ENCODE measurements at places on chromosomes 12 and 14.

GRCh38 chr14:32404784-32405573 is 75.9 kb downstream of the AKAP6 start:
- no peak for DNase-seq

- no peak for DNase-seq
Measured at GRCh38 chr12:52942901-52943181, 6.1 kb upstream of the KRT18 start.

DNA sequence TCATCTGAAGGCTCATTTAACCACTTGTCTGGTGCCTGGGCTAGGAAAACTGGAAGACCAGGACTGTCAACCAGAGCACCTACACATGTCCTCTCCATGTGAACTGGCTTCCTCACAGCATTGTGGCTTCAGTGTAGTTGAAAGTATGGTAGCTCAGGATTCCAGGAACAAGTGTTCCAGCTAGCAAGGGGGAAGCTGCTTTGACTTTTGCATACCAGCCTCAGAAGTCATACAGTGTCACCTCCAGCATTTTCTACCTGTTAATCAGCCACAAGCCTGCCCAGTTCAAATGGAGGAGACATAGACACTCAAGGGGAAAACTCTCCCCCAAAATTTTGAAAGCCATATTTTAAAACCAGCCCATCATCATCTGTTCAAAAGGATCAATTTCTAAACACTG is 212.8 kb upstream of the CAND1 start:
- DNase-seq: no peak

DNA sequence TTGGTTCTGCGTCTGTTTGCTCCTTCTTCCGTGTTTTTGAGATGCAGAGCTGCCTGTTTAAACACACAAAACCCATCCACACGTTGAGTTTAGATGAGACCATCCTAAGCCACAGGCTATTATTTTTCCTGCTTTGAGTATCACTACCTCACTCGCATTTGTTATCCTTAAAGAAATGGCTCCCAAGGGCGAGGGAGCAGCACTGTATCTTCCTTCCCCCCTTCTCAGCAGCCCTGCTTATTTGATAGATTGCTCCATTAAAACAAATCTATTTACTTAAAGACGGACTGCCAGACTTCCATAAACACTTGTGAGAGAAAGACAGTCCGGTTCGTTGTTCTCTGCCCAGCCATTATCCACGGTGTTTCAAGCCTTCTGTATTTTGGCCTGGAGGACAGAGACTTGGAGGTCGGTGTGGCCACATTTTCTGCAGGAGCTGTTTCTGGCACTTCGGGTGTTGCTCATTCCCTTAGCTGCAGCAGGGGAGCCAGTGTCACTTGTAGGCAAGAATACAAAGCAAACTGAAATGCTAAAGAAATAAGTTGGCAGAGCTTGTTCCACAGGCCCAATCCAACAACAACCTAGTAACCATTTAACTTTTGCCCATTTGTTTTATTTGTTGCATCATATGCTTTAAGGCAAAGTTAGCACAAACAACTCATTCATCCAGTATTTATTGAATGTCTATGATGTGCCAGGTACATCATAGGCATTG is 275.4 kb downstream of the TTC6 start:
- DNase-seq: no peak

- DNase-seq: no peak
Measured at GRCh38 chr12:32166510-32166909, 59.9 kb downstream of the BICD1 start.

- no peak for DNase-seq
Measured at GRCh38 chr14:21136024-21136423, 19.8 kb downstream of the OR5AU1 start.

- no peak for DNase-seq
Measured at GRCh38 chr14:51202914-51203665, 37.0 kb upstream of the TMX1 start.

DNA sequence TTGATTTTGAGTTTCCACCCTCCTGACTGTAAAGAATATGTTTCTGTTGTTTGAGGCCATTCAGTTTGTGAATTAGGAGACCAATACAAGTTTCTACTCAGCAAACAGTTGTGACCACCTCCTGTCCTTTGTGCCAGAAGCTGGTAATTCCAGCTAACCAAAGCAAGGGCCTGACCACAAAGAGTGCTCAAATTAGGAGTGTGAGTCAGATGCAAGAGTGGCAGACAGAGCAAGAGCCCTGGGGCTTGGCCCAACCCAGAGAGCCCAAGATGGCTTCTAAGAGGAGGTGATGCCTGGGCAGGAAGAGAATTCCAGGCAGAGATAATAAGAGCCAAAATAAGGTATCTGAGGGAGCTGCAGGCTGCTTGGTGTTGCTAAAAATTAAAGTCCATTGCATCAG is 77.7 kb upstream of the C14orf132 start:
- DNase-seq: no peak

DNA sequence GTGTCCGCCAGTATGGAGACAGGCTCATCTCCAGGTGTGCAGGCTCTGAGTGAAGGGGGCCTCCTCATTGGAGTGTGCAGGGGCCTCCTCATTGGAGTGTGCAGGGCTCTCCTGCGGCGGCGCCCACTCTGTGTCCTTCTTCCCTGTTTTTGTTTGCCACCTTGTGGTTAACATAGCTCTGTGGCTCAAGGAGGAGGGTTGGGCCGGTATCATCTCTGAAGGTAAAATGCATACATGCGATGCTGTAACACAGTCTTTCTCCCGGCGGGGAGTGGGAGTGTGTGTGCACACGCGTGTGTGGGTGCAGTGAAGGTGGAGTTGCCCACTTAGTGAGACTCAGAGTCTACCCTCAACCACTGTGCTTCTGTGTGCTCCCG is 429.4 kb downstream of the ZFP36L1 start:
- DNase-seq: no peak

- DNase-seq: no peak
Measured at GRCh38 chr12:118063576-118064391, 2.8 kb upstream of the WSB2 start.

GRCh38 chr12:107129315-107129930 is 36.1 kb upstream of the CRY1 start:
- DNase-seq: no peak

GRCh38 chr12:65682112-65682511 is 142.2 kb upstream of the HMGA2 start:
- DNase-seq: no peak

DNA sequence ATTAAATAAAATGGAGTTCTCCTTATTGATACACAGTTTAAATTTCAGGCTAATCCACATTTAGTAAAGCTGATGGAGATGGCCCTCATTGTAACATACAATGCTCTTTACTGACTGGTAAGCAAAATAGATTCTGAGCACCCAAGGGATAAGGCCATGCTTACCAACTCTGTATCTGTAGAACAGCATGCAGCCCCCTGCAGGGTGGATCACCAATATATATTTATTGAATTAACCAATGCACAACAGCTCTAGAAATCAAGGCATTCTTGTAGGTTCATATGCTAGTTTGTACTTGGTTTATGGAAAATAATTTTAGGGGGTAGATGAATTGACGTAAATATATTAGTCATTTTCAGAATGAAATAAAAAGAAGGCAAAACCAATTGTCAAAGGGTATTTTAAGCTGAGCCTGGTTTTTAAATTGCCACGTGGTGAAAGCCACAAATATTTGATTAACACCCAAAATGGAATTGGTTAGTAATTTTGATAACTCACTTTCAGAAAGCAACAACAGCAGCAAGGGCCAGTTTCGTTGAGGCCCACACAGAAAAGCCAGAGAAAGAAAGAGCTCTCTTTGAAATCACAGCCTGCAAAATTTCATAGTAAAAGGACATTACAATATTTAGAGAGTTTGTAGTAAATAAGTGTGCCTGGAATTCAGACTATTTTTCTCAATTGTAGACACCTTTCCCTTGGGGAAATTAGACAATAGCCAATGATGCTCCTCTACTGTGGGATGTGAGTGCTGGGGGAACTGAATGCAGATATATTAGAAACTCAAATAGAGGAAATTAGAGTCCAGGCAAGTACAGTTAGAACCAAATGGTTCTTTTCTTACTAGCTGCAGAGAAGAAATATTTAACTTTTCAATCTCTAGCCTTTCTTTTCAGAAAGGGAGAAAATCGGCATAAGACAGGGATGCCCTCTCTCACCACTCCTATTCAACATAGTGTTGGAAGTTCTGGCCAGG is 216.2 kb upstream of the ABCD2 start:
- no peak for DNase-seq

DNA sequence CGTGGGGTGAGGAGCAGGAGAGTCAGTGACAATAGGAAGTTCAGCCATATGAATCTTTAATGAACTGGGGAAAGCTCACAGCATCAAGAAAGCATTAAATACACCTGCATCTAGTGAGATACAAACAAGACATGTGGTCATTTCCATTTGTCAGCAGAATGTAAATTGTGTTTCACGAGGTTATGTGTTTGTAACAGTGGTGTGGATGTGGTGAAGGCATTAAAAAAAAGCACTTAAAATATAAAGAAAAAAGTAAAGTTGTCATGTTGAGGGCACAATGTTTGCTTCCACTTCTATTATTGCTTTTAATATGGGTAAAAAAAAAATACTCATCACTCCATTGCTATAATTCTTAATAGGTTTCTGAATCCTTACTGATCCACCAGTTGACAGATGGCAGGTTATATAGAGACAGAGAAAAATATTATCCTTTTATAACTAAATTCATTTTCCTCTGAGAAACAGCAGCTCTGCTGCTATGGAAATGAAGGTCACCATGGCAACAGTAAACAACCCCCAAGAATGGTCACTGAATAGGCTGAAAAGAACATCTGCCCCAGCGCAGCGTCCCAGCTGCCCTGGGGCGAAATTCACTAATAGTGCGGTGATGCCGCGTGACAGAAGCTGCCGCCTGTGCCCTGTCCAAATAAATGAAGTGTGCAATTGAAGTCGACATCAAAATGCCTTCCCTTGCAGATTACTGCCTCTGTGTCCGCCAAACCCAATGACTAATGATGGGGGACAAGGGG is 226.1 kb downstream of the FOXN3 start:
- no peak for DNase-seq
